ENCODE measurements at places on chromosomes 3 and 15.
A peak's percentile ranks its signal among the peaks of the same experiment; 100 is the strongest.

DNA sequence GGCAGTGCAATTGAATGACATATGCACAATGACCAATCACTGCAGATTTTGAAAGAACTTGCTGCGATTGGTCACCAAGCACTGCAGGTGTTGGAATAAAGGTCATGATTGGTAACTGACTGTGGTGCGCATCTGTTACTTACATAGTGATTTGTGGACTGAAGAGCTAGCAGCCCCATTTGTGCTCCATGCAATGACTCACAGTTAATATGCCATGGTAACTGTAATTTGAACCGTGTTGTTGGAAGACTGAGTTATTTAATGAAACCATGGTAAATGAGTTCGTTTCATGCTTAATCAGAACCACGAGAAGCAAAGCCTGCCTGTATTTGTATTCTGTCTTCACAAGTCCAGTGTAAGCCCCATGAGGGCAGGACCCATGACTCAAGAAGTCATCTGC lies 220.5 kb downstream of the TJP1 start:
- no peak for DNase-seq

- DNase-seq = peak; percentile 54
These were observed 56.3 kb upstream of the TMCO5A start for GRCh38 chr15:37877851-37878741.

- DNase-seq = no peak
These were observed 75.5 kb downstream of the DCLK3 start for GRCh38 chr3:36688815-36689214.

DNA sequence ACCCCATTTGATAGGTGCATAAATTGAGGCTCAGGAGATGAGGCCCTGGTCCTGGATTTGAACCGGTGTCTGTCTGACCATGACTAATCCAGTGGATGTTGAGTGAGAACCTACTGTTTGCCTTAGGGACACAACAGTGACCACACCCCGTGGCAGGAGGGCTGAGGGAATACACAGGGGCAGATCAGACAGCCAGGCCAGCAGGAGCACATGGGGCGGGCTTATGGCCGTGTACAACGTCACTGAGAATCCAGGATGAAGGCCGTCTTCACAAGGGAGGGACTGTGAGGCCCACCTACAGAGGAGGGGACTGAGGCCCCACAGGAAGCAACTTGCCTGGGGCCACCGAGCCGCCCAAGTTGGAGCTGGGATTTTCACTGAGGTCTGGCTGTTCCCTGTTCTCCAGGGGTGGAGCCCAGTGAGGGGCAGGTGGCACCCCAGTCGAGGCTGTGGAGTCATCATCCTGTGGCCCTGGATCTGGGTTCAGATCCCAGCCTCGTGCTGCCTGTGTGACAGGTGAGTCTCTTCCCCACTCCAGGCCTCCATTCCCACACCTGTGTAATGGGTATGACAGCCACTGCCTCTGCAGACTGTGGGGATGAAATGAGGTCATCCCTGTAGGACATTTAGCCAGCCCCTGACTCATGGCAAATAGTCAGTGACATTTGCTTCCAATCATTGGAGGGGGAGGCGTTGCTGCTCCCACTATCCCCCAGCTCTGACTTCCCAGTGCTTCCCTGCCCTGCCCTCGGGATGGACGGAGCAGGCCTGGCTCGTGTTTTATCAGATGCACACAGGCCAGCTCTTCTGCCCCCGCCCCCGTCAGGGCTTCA lies 6.3 kb upstream of the PLXND1 start:
- DNase-seq = no peak

DNA sequence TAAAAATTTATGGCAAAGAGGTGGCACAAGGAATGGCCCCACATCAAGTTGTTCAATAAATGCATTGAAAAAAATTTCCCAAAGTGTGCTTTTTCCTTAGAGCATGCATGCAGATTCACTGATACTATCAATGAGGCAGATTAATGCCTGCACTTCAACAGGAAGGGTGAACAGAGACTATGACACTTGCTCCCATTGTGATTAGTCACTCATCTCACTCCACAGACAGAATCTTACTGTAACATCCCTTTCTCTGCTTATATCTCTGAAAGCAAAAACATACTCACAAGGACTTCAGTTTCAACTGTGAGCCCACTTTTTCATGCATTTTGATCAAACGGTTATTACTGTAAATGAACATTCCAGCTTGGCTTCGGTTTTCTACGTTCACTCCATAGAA lies 60.9 kb downstream of the MORC1 start:
- DNase-seq = no peak

GRCh38 chr3:188348435-188349244 lies 194.7 kb downstream of the LPP start:
- peak; percentile 45 for DNase-seq

- DNase-seq = no peak
These were observed 121.2 kb upstream of the LSAMP start for GRCh38 chr3:116566478-116566960.

DNA sequence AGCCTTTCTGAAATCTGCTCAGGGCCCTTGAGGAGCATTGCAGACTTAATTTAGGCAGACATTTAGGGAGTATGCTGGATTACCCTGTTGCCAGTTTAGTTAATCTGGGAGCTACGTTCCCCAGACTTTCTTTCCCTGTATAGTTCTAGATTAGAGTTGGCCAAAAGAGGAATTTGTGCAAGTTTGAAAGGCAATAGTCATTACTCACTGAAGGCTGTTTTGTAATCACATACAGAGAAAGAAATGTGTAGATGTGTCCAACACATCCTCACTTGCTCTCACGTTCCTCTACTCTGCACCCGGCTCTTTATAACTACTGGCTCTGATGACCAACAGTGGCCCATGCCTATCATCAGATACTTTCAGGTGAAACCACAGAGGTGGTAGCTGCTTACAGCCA lies 24.2 kb downstream of the MASP1 start:
- DNase-seq = no peak

GRCh38 chr15:29348336-29348914 lies 78.8 kb upstream of the NSMCE3 start:
- peak; percentile 2 for DNase-seq

DNA sequence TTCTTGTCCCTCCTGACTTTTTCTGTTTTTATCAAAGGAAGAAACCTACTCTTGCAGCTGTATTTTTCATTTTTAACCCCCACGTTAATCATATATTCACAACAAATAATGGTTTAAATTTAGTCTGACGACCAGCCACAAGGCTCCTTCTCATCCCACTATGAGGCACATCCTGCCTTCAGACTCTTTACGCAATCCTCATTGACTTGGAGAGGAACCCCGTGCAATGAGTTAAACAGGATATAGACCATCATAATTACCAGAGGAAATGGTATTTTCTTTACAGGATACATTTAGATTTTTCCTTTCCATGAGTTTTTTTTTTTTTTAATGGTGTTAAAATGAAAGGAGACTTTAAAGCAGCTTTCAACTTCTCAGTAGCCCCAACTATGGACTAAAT lies 68.5 kb downstream of the WWTR1 start:
- no peak for DNase-seq

DNA sequence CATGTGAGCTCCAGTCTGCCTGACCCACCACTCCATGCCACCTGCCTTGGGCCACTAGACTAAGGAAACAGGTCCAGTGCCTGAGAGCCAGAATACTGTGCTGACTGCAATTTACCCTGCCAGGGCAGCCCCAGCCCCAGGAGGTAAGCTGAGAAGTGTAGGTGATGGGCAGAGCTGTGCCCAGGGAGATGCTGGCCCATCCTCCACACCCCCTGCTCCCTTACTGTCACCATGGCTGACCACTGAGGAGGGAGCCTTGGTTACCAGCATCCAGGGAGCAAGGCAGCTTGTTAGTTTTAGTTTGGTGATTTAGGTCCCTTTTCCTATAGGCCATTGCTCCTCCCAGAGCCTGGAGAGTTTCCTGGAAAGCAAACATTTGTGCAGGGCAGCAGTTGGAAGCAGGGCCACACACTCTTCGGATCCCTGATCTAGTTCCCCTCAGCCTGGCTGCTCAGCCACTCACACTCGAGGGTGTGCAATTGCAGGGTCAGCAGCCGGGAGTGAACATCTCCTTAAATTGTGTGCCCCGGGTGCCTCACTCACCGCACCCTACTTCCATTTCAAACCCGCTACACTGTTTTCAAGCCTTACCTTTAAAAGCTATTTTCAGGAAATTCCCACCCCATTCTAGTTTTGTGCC lies 2.0 kb downstream of the GALNT15 start:
- no peak for DNase-seq

- no peak for DNase-seq
These were observed 609.2 kb upstream of the ZNF385D start for GRCh38 chr3:22360164-22360563.
